ENCODE measurements at places on chromosomes 2 and 18. TPM values are rescaled to one million over a fixed set of nuclear protein-coding genes. Genes with fewer than 3 reads are reported as not detected.

The IL1B gene
- polyA plus RNA-seq = 3.5 TPM

The TMEFF2 gene
- 0.34 TPM for polyA plus RNA-seq

The SERPINB12 gene
- polyA plus RNA-seq = not detected

The SERPINB13 gene
- polyA plus RNA-seq = not detected

The SP5 gene
- polyA plus RNA-seq = 1.1 TPM

The POTEC gene
- polyA plus RNA-seq = not detected

The ARHGAP25 gene
- 7.6 TPM for polyA plus RNA-seq

The GNLY gene
- polyA plus RNA-seq = 1.4 TPM

The ATP6V1B1 gene
- 2.5 TPM for polyA plus RNA-seq

The IL1F10 gene
- polyA plus RNA-seq = not detected

The DYNAP gene
- not detected for polyA plus RNA-seq

The PHLPP1 gene
- polyA plus RNA-seq = 13.1 TPM

The UGT1A3 gene
- 6.8 TPM for polyA plus RNA-seq

The FER1L5 gene
- not detected for polyA plus RNA-seq

The HAUS1 gene
- polyA plus RNA-seq = 25.2 TPM

Measured in small intestine (tissue), 16 donors.